ENCODE measurements at places on chromosomes 4 and X.

- DNase-seq, result no peak
Observed at GRCh38 chr4:183723561-183724228, 64.6 kb downstream of the TRAPPC11 start.

- no peak for DNase-seq
Observed at GRCh38 chr4:55087913-55088260, 37.5 kb downstream of the KDR start.

DNA sequence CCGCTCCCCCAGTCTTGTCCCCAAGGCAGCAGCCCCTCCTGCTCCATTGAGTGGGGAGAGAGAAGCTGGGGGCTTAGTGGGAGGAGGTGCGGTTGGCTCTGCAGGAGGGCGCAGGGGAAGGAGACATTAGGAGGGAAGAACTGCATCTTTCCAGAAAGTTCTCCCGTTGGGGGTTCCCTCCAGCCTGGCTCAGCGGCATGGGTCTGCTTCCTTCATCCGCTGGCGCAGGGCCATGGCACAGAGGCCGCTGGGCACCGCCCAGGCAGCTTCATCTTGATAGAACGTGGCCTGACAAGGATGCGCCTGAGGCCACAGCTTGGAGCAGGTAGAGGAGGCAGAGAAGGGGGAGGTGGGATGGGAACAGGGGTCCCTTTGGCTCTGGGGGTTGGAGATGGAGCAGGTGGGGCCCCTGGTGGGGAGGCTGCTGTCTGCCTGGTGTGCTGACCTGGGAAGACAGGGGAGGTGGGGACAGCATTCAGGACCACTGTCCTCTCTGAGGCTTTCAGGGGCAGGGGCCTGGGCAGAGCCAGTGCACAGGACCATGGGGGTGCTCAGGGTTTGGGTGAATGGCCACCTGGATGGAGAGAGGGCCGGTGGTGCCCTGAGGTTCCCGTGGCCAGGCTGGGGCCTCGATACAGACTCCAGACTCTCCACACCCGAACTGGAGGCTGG, 12.1 kb downstream of the DOK7 start:
- DNase-seq, result no peak

DNA sequence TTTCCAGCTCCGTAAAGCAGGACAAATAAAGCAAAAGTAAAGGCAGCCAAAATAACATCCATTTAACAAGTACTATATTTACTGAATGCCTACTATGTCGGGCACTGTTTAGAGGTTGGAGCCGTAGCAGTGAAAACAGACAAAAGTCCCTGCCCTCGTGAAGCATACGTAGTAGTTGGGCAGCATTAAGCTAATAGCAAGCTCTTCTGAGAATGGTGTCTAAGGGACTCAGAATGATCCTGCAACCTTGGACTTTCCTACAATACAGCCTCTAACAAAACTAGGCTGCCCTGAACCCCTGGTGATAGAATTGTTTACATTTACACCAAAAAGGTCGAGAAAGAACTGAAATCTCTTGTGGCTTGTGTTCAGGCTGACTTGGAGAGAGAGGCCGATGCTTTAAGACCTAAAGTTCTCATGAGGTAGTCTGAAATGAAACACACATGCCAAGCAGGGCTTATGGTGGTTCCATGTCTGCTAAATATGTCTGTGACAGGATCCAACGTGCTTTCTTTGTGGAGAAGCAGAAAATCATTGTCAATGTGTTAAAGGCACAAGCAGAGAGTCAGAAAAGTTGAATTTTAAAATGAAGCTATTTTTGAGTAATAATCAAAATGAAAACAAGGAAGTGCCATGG, 898 bp upstream of the PDGFC start:
- no peak for DNase-seq

DNA sequence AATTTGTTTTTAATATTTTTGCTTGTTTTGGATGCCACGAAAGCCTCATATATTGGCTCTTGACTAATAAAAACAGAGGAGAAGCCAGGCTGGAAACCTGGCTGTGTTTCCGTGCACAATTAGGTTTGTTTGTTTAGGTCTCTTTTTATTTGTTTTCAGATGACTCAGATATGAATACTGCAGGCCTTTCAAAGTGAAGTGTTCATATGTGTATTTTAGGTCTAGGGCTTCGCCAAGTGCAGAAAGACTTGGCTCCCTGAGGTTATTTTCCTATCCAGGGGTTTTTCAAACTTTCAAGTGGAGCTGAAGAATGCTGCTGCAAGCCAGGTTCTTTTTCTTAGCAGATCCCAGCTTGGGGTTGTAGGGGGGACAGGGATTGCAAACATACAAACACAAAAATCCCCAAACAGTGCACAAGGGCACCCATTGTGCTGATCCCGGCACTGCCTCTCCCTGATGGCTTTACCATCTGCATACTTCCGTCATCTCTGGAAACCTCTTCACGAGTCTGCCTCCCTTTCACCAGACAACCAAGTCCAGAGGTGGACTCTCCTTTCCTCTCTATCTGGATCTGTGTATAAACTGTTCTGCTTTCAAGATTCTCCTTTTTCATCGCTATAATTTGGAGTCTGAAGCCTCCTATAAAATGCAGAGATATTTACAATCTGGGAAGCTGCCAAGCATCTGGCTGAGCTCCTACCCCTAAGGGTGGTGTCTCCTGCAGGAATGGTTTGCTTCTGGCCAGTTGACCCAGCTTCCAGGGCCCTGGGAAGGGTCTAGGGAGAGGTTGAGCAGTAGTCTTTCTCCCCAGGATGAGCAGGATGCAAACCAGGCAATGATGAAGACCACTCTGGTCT, 108.6 kb downstream of the SMIM20 start:
- no peak for DNase-seq

DNA sequence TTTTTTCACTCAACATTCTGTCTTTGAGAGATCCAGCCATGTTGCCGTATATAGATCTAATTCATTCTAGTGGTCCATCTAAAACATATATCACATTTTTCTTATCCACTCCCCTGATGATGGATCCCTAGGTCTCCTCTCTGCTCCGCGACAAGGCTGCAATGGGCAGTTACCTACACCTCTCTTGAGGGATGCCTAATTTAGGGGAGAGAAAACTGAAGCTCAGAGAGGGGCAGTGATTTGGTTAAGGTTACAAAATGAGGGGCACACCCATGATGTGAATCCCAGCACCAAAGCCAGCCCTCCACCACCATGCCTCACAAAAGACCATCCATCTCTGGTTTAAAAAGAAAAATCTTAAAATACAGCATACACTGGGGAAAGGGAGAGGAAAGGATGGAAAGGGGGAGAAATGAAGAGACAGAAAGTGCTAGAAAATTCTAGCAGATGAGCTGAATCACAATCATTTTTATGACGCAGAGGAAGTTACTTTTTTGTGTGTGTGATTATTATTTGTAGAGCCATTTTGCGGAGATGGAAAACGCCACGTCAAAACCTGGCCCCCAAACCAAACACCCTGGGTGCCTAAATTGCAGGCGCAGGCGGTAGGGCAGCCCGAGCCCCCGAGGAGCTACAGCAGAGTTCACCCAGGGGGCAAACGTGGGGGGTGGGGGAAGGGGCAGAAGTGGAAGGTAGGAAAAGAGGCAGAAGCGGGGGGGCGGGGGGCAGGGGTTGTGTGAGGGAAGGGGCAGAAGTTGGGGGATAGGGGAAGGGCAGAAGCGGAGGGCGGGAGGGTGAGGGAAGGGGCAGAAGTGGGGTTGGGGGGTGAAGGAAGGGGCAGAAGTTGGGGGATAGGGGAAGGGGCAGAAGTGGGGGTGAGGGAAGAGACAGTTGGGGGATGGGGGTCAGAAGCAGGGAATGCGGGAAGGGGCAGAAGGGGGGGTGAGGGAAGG, 1.3 kb upstream of the TSPYL2 start:
- DNase-seq, result no peak

GRCh38 chrX:23802431-23802830, 19.5 kb downstream of the SAT1 start:
- no peak for DNase-seq

GRCh38 chr4:127555106-127555505, 77.7 kb upstream of the INTU start:
- no peak for DNase-seq

DNA sequence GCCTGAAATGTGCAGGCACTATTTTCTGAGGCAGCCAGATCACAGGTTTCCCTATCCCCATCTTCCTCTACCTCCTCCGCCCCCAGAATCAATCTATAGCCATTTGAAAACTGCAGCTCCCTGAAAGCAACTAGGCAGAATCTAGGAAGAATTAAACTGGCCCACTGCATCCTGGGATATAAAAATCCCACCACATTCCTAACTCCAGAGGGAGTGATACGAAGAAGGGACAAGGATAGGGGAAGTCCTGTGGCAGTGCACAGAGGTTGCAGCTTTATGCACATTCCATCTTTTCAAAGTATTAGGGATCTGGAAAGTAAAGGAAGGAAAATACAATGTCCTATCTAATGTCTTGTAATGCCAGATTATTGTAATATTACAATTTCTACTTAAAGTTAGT, 18.3 kb upstream of the HERC3 start:
- DNase-seq, result no peak

All from stimulated activated CD8-positive, alpha-beta memory T cell treated with anti-CD3 and anti-CD28 coated beads, Interleukin-7, amount 100 ng/mL, for 24 hours (primary cell).